Activated T-cell treated with anti-CD3 and anti-CD28 coated beads, Interleukin-2, amount 50 U/mL, for 24 hours (primary cell): ENCODE measurements at places on chromosomes 2 and 18.

DNA sequence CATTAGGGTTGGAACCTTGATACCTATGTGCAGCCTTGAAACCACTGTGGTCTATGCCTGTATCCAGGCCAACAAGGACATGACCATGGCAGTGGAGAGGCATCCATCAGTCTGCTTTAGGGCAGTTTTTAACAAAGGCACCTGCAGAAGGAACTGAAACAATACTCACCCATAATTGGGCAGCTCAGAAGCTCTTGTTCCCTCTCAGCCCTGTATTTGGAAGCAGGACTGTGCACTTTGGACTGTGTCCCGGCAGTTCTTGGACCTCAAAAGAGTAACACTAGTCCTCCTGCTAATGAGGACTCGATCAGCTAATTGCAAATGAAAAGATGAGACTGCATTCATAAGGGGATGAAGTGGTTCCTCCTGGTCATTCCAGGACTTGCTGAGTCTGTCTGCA is 500.2 kb upstream of the TNP1 start:
- DNase-seq: no peak

- DNase-seq: no peak
Measured at GRCh38 chr2:74063486-74063885, 78.8 kb downstream of the TET3 start.

DNA sequence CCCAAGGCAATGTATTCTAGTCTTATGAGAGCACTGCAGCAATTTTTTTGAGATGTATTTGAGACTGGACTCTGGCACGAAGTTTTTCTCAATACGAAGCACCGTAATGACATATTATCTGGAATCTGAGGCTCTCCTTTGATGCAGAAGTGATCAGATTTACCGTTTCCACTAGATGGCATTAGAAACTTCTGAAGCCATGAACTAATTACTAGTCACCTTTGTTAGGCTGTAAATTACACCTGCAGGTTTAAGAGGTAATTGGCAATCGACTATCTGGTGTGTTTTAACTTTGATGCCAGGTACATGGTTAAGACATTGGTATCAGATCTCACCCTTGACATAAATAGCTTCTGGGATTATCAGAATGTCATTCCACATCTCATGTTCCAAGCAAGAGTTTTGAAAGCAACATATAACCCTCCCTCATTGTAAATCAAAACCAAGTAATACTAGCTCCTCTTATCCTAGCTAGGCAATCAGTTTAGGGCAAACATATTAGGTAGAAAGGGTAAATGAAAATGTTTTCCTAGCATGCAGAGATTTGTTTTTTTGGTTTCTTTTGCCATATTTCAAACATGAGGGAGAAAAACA is 254.6 kb upstream of the SPRED2 start:
- no peak for DNase-seq

DNA sequence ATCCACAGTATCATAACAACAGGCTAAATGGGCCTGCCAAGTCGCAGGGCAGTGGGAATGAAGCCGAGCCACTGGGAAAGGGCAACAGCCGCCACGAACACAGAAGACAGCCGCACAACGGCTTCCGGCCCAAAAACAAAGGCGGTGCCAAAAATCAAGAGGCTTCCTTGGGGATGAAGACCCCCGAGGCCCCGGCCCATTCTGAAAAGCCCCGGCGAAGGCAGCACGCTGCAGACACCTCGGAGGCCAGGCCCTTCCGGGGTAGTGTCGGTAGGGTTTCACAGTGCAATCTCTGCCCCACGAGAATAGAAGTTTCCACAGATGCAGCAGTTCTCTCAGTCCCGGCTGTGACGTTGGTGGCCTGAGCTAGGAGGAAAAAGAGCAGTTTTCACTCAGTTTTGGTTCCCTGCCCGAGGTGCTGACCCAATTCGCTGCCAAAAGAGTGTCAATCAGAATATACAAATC is 32.2 kb downstream of the KCTD18 start:
- no peak for DNase-seq

DNA sequence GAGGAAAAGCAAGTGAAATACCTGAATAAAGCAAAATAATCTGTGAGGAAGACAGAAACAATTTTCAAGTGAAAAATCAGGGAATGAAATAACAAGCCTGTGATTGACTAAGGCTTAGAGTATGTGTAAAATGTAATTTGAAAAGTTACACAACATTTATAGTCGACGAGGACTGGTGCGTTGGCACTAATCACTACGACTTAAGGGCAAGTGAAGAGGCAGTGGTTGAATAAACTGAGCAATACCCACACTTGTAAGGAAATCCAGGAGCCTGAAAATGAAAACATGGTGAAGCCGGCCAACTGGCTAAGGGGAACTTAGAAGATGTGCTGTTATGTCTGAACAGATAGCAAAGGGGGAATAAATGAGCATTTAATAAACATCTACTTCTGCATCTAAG is 13.4 kb downstream of the DOK1 start:
- DNase-seq: no peak

- DNase-seq: peak; percentile 20
Measured at GRCh38 chr2:108916796-108917421, 72.1 kb downstream of the EDAR start.

DNA sequence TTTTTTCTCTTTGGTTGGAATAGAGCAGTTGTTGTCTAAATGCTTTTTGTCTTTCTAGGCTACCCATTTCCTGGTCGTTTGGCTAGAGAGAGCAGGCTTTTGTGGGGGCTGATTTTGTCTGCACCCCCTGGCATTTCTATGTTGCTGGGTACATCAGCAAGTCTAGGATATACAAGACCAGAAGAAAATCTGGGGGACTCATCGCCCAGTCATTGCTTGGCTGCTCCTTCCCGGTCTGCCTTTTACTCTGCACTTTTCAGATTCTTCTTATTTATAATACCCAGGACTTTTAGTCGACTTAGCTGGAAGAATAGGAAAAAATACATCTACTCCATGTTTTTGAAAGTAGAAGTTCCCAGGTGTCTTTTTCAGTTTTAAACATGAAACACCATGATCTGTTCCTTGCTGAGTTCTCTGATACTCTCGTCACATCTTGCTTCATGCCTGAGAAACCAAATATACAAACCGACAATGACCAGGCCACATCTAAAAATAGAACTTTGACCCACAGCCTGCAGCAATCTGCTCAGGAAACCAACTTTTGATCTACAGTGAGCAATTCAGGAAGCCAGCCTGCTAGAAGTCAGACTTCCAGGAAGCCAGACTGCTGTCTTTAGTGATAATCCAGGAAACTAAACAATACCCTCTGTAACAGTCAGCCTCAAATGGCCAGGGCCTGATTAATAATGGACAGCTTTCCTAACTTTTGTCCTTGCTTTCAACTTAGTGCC is 163.8 kb upstream of the MEX3C start:
- DNase-seq: no peak

GRCh38 chr2:69638630-69639029 is 4.9 kb downstream of the AAK1 start:
- DNase-seq: no peak
